ENCODE measurements at places on chromosomes 13 and 19. TPM values are rescaled to one million over a fixed set of nuclear protein-coding genes. Genes with fewer than 3 reads are reported as not detected.

HCST gene
- polyA plus RNA-seq, result 10.6 TPM

CATSPERD gene
- polyA plus RNA-seq, result not detected

FXYD7 gene
- not detected for polyA plus RNA-seq

DOCK6 gene
- polyA plus RNA-seq, result 45.8 TPM

TIMM44 gene
- 46.7 TPM for polyA plus RNA-seq

TGFBR3L gene
- 1.5 TPM for polyA plus RNA-seq

FAM216B gene
- not detected for polyA plus RNA-seq

PODNL1 gene
- polyA plus RNA-seq, result not detected

NLRP5 gene
- polyA plus RNA-seq, result not detected

TRPM4 gene
- 47.6 TPM for polyA plus RNA-seq

PGLYRP1 gene
- polyA plus RNA-seq, result not detected

SMIM24 gene
- 1,108 TPM for polyA plus RNA-seq

ZNF20 gene
- polyA plus RNA-seq, result 3.2 TPM

C13orf46 gene
- not detected for polyA plus RNA-seq

ZNF536 gene
- 0.19 TPM for polyA plus RNA-seq

MCF2L gene
- 12.1 TPM for polyA plus RNA-seq

URAD gene
- polyA plus RNA-seq, result not detected

FBXO27 gene
- polyA plus RNA-seq, result 7.8 TPM

KLK2 gene
- not detected for polyA plus RNA-seq

TUBGCP3 gene
- polyA plus RNA-seq, result 9.1 TPM

C19orf85 gene
- not detected for polyA plus RNA-seq

FKBP8 gene
- polyA plus RNA-seq, result 314 TPM

CCDC70 gene
- not detected for polyA plus RNA-seq

STOML3 gene
- not detected for polyA plus RNA-seq

KLF16 gene
- polyA plus RNA-seq, result 10.4 TPM

NKPD1 gene
- polyA plus RNA-seq, result not detected

ADM5 gene
- 0.60 TPM for polyA plus RNA-seq

POP4 gene
- polyA plus RNA-seq, result 87.9 TPM

CEACAM1 gene
- 34.3 TPM for polyA plus RNA-seq

AMER2 gene
- polyA plus RNA-seq, result not detected

KLK8 gene
- polyA plus RNA-seq, result 1.3 TPM

UQCRFS1 gene
- polyA plus RNA-seq, result 148 TPM

ADGRL1 gene
- polyA plus RNA-seq, result 6.3 TPM

RAB11B gene
- 148 TPM for polyA plus RNA-seq

ATP4A gene
- not detected for polyA plus RNA-seq

KIR3DL1 gene
- not detected for polyA plus RNA-seq

OR7C1 gene
- polyA plus RNA-seq, result not detected

C19orf67 gene
- polyA plus RNA-seq, result not detected

SCN1B gene
- polyA plus RNA-seq, result 9.6 TPM

EMC10 gene
- 199 TPM for polyA plus RNA-seq

ZNF180 gene
- polyA plus RNA-seq, result 3.4 TPM

ZFP36 gene
- 87.9 TPM for polyA plus RNA-seq

TJP3 gene
- polyA plus RNA-seq, result 32.5 TPM

PCSK4 gene
- 5.5 TPM for polyA plus RNA-seq

ZNF285 gene
- 2.8 TPM for polyA plus RNA-seq
